ENCODE measurements at places on chromosomes 6 and 20. TPM values are rescaled to one million over a fixed set of nuclear protein-coding genes. Genes with fewer than 3 reads are reported as not detected.

PGC gene
- polyA plus RNA-seq = 348 TPM

PPP1R16B gene
- polyA plus RNA-seq = 8.3 TPM

MROH8 gene
- 1.6 TPM for polyA plus RNA-seq

PSORS1C2 gene
- polyA plus RNA-seq = not detected

SLC25A27 gene
- polyA plus RNA-seq = 2.9 TPM

FOXF2 gene
- polyA plus RNA-seq = 11.4 TPM
